ENCODE measurements at places on chromosomes 11 and 22.

GRCh38 chr11:103789952-103790351 is 246.5 kb upstream of the DDI1 start:
- no peak for ATAC-seq

DNA sequence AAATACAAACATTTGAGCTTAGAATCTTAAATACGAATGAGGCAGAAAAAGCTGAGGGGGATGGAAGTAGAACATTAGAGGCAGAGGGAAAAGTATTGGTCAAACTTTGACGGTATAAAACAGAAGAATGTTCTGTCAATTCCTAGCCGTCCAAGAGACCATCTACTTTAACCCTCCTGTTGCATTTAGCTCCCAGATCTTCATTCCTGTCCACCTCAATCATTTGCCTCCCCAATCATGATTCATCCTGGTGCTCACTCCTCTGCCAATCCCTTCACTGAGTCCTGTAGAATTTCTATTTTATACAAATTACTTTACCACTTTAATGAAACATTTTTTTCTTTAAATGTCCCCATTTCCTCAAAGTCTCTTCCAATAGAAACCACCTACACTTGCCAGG is 28.2 kb downstream of the C2CD3 start:
- no peak for ATAC-seq

- no peak for ATAC-seq
Observed at GRCh38 chr11:44359162-44359561, 49.2 kb upstream of the ALX4 start.

DNA sequence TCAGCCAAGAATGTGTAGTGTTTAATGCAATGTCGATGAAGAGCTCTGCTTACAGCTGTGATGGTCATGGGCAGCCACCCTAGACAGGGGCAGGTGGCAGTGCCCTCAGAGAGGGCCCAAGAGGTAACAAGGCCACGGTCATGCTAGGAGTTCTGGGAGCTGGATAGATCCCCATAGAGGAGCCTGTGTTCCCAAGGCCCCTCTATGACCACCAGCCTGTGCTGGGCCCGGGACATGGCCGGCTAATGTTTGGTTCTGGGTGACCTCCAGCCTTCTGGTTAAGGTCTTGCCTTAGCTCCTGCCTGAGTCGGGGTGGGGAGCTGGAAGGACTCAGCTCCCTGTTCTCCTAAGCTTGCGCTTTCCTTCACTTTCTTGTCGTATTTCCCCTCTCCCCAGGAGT is 65.1 kb downstream of the GRIK4 start:
- ATAC-seq: no peak

- ATAC-seq: no peak
Observed at GRCh38 chr11:7528514-7529049, 14.8 kb downstream of the PPFIBP2 start.

DNA sequence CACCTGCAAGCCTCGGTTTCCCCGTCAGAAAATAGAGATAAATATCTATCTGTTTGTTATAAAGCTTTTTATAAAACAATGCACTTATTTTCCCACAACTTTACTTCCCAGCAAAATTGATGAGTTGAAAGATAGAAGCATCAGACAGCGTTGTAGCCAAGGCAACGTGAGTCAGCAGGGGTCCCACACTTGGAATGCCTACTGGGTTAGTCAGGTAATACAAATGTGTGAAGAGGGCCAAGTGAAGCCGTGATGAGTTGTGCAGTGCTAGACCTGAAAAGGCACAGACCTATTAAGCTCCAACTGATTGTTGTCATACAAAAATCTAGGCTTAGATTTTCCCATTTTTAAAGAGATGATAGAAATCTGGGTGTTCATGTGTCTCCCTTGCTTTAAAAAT is 118.7 kb downstream of the PGR start:
- no peak for ATAC-seq

GRCh38 chr11:75820645-75821044 is 5.6 kb downstream of the UVRAG start:
- no peak for ATAC-seq

- no peak for ATAC-seq
Observed at GRCh38 chr22:48426466-48427380, 1401.0 kb downstream of the BRD1 start.

DNA sequence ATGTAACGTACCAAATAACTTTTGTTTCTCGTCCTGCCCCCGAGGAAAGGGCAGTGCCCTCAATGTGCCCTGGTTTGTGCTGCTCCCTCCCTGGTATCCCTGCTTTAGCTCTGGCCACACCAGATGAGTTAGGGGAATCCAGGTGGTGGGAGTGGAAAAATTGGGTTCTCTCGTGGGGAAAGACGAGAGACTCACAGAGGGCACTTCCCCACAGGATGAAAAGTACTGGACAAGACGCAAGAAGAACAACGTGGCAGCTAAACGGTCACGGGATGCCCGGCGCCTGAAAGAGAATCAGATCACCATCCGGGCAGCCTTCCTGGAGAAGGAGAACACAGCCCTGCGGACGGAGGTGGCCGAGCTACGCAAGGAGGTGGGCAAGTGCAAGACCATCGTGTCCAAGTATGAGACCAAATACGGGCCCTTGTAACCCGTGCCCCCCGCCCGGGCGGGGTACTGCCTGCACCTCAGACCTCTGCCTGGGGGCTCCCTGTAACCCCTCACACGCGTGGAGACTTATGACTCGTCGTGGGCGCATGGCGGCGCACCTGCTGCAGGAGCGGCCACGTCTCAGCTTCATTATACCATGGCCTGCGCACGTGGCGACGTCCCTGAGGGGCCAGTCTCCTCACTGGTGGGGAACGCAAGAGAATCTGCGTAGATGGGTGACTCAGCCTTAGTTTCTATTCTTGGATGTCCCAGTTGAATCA is 13.9 kb downstream of the TEF start:
- ATAC-seq: no peak

- no peak for ATAC-seq
Observed at GRCh38 chr11:35798423-35798822, 135.8 kb downstream of the TRIM44 start.

- no peak for ATAC-seq
Observed at GRCh38 chr22:36746375-36746970, 29.4 kb downstream of the IFT27 start.

DNA sequence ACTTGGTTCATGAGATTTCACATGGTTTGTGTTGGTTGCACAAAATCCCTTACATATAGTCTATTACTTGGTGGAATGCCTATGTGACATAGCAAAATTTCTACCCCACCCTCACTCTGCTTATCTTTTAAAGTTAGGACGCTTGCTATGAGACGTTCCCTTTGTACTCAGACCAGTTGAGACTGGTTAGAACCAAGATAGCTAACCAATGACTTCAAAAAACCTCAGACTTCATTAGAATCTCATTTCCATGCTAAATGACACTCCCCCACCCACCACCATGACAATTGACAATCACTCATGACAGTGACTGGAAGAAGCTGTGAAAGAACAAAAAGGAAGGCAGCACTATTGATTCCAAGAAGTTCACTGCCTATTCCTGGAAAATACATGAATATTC is 313.6 kb downstream of the ETS1 start:
- ATAC-seq: no peak

- ATAC-seq: no peak
Observed at GRCh38 chr11:116510166-116510565, 262.6 kb downstream of the BUD13 start.

DNA sequence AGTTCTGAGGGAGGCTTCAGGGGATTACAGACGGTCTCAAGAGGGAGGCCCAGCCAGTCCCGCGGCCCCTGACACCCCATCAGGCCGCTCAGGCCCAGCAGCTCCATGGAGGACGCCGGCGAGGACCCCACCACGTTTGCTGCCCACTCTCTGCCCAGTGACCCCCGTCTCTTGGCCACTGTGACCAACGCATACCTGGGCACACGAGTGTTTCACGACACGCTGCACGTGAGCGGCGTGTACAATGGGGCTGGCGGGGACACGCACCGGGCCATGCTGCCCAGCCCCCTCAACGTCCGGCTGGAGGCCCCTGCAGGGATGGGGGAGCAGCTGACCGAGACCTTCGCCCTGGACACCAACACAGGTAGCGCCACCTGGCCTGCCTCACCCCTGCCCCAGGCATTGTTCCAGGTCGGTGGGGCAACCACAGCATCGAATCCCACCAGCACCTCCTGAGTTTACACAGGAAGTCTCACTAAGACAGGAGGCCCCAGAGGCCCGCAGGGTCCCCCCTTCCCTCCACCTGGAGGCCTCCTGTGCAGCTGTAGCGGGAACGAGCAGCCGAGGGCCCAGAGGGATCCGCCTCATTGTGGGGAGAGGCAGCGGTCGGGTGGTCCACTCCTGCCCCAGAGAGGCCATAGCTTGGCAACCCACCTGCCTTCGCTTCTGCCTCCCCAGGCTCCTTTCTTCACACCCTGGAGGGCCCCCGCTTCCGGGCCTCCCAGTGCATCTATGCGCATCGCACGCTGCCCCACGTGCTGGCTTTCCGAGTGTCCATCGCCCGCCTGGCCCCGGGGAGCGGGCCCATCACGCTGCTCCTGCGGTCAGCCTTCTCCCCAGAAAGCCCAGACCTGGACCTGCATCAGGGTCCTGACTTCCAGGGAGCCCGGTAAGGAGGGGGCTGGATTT is 1.0 kb downstream of the PGGHG start:
- no peak for ATAC-seq

DNA sequence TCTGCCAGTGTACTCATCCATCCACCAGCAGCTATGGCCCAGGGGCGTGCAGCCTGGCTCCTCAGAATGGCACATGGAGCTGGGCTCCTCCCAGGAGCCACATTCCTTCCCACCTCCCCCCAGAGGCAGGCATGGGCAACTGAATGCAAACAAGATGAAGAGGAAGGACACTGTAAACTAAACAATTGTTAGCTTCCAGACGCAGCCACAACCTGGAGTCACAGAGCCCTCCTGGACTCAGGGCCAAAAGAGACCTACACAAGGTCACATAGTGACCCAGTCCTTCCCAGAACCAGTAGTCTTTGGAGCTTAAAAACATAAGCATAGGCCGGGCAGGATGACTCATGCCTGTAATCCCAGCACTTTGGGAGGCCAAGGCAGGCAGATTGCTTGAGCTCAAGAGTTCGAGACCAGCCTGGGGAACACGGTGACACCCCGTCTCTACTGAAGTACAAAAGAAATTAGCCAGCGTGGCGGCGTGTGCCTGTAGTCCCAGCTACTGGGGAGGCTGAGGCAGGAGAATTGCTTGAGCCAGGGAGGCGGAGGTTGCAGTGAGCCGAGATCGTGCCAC is 30.7 kb upstream of the CLDN5 start:
- ATAC-seq: peak; percentile 77

DNA sequence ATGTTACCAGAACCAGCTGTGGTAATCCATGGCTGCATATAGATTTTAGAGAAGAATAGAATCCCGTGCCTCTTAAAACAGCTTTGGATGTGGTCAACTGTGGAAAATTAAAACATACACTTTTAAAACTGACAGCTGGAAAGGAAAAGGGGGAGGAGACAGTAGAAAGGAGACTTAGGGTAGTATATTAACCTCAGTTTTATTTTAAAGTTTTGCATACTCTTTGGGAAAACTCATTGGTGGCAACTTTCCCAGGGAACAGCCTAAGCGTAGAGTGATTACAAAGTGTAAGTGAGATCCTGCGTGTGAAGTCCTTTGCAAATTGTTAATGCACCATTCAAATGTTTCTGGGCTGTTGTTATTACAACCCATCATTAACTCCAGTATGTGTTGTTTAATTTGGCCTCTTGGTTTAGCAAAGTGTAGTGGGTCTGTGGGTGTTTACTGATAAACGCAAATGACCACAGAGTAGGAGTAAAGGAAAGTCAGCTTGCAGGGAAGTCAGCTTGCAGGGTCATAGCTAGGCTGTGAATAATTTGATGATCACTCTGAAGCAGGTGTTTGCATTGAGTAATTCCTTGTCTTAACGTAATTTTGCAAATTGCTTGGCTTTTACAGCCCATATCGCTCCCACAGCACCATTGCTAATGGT is 88.0 kb upstream of the DBX1 start:
- ATAC-seq: no peak

DNA sequence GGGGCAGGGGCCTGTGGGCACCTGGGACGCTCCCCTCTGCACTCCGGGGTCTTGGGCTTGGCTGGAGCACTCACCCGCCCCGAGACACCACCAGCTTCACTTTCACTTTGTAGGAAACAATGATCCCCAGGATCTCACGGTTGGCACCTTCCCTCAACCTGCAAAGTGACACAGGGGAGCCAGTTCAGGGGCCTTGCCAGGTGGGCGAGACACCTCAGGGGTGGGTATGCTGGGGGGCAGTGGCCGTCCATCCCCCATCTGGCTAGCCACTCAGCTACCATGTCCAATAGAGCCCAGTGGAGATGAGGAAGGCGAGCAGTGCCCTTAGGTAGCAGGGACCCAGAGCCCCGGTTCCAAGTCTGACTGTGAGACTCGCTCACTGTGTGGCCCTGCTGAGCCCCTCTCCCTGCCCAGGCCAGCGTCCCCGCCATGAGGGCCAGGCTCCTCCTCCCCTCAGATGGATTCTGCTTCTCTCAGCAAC is 32.3 kb downstream of the TPBGL start:
- ATAC-seq: no peak

- no peak for ATAC-seq
Observed at GRCh38 chr22:42769574-42770447, 49.1 kb upstream of the A4GALT start.

DNA sequence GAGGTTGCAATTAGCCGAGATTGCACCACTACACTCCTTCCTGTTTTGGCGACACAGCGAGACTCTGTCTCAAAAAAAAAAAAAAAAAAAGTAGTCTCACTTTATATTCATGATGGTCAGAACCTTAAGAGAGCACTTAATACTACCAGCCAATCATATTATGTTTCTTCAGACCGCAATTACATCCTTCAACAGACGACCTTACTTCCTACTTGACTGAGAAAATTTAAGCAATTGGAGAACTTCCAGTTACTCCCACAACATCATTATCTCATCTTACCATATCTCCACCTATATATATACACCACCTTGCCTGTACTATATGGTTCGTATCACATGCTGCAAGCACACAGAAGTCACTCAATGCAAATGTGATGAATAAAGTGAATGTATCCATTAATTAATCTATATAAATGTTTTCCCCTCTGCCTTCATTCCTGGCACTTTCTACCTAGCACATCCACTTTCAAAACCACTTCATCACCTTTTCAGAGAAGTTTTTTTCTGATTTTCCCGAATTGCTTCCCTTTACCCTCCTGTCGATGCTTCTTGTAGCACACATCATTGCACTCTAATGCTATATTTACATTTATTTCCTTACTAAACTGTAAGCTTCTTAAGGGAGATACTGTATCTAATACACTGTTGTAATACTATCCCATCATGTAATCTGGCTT is 13.8 kb downstream of the ATP5MG start:
- ATAC-seq: no peak

- ATAC-seq: no peak
Observed at GRCh38 chr11:89521294-89521693, 30.1 kb upstream of the NOX4 start.

- ATAC-seq: no peak
Observed at GRCh38 chr11:104653407-104653806, 244.9 kb downstream of the CASP12 start.
